ENCODE measurements at places on chromosomes 16 and 17.

DNA sequence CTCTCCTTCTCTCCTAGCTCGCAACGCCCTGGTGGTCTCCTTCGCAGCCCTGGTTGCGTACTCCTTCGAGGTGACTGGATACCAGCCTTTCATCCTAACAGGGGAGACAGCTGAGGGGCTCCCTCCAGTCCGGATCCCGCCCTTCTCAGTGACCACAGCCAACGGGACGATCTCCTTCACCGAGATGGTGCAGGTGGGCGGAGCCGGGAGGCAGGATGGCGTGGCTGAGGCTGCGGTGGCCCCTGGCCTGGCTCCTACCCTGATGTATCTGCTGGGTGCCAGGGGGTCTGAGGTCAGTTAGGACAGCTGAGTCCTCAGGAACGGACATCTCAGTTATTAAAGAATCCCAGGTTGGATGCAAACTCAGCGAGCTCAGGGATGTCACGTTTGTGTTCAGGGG is 16.7 kb downstream of the SLC26A11 start:
- no peak for DNase-seq

DNA sequence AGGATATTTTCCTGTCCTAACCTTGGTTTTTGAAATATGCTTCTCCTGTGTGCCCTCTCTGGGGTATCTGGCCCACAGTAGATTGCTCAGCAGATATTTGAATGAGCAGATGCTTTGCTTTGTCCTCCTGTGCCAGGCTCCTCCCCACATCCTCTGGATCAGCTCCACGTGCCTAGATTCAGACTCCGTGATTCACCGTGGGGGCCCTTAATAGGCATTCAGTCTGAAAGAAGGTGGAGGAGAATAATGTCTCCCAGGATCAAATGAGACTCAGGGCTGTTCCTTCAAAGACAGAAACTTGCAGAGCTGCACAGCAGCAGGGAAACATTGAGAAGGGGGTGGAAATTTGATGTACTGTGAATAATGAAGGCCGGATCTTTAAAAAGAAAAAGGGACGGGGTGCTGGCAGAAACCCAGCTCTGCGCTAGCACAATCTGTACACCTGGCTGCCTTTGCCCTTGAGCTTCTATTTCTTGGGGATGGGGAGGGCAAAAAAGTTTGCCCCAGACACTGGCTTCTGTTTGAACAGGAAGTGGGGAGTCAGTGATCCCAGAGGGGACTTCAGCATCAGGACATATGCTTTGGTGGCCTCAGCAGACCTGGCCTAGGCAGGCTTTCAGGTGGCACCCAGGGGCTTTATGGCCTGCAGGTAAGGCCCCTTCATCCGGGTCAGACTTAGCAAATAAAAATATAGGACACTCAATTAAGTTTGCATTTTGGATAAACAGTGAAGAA is 15.9 kb upstream of the SLC12A3 start:
- DNase-seq: no peak

GRCh38 chr17:46192439-46193150 is 634 bp downstream of the KANSL1 start:
- DNase-seq: peak; percentile 91

DNA sequence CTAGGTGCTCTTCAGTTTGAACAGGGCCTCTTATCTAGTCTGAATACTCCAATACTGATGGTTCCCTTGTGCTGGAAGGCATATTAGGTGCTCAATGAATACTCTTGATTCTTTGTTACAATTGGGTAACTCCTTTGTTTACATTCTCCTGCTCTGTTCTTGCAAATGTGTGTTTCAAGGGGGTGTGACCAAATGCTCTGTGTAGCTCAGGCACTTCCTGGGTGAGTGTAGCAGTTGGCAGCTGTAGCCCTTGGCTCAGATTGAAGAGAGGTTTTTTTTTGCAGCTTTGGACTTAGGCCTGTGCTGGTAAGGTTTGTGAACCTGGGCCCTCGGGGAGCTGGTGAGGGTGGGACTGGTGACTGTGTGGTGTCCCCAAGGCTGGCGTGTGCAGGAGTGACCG is 20.2 kb downstream of the TBCD start:
- DNase-seq: no peak

GRCh38 chr16:22400900-22401299 is 26.5 kb upstream of the CDR2 start:
- DNase-seq: no peak

- no peak for DNase-seq
These were observed 33.8 kb downstream of the CBFA2T3 start for GRCh38 chr16:88943131-88943664.

DNA sequence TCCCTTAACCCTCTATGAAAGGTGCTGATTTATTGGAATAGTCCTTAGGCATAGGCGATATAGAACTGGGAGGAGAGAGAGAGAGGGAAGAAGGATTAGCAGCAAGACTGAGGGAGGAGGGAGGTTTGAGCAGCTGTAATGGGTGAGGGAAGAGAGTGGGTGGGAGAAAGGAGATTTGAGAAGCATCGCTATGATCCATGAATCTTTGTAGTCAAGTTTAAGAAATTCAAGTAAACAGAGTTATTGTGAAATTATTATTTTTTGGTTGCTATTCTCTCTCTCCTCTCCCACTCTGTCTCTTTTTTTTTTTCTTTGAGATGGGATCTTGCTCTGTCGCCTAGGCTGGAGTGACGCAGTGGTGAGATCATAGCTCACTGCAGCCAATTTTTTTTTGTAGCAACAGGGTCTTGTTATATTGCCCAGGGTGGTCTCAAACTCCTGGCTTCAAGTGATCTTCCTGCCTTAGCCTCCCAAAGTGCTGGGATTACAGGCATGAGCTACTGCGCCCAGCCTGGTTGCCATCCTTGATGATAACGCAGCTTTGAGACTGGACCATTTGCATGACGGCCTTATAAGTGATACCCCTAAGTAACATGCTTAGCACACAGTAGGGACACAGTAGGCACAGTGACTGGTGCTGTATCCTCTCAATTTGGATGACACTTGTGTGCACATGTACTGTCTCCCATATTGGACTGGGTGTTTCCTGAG is 21.0 kb upstream of the TNS4 start:
- DNase-seq: no peak

DNA sequence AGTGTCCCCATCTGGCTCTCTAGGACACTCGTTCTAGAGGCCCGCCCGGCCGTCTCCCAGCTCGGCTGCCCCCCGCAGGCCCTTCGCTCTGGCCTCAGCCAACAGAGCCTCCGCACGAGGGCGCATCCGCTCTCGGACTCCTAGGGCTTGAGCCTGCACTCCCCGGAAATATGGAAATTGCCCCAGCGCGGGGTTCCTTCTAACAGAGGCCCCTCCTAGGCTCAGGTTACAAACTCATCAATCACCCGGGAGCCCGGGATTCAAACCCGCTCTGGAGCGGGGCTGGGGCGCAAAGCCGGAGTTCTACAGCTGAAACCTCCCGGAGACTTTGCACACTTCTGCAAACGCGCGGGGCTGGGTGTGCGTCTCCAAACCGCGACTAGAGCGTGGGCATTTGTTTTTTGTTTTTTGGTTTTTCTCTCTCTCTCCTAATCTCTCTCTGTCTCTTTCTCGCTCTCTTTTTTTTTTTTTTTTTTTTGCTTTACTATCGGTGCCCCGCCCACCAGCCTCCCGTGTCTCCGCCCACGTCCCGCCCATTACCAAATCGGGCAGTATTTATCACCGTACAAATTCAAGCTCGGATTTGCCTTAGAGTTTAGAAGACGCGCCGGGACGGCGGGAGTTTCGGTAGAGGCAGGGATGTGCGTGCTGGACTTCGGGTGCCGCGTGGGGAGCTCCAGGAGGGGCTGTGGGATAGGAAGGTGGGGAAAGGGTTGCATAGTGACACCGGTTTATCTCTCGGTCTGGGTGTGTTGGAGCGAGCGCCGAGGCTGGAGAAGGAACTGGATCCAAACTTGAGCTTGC is 2.4 kb upstream of the FOXL1 start:
- DNase-seq: peak; percentile 78

DNA sequence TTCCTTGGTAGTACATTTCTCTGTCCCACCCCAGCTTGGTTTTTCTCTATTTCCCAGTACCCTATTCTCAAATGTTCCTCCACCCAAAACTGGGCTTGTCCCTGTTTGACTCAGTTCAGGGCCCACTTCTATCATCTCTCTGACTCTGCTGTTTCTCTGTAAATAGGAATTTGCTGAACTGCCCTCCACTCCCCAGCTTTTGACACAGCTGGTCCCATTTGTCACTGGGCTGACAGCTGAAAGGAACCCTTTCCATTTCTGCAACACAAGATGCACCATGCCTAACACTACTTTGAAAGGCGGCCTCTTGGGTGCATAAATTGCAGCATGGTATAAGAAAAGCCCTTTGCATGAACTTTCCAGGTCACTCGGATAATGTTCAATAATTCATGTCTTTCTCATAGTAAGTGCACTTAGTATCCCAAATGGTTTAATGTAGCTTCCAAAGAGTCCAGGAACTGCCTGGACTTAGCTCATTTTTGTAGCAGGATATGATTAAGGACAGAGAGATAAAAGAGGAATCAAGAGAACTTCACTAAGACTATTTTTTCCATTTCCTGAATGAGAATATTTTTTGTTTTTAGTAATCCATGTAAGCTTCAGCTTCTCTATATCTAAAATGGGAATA is 256.7 kb downstream of the CDH11 start:
- DNase-seq: peak; percentile 94

- DNase-seq: no peak
These were observed 28.4 kb downstream of the CDH13 start for GRCh38 chr16:82655072-82655714.

DNA sequence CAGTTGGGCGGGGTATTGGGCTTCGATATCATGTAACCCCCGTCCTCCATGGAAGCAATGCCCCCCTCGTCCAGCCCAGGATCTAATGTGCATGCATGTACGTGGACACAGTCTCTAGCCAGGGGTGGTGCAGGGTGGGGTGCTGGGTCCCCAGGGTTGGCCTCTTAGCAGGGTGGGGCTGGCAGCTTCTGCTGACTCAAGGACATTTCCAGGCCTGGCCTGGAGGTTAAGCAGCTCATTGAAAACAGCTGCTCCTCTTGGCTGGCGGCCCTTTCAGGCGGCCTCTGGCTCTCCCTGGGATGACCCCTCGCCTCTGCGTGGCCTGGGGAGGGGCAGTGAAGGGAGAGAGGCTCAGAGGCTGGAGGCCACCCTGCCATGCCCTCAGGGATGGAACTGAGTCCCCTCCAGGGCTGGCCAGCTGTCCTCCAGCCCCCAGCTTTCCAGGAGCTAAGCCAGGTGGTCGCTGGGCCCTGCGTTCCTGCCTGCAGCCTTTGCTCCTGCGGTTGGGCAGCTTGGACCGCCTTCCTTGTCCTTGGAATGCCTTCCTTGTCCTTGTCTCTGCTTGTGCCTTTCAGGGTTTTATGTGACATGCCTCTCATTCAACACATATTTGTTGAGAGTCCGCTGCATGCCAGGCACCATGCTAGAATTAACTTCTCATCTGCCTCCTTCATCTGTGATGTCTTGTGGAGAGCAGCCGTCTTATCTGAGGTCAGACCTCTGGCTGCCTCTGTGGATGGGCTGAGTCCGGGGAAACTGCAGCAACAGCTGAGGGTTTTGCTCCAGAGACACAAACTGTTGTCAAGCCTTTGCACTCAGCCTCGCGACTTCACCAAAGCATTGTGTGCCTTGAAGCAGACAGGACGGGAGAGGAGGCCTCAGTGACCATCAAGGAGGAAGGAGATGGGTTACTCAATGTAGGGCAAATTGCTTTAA is 26.6 kb downstream of the MRC2 start:
- DNase-seq: peak; percentile 91

GRCh38 chr17:944266-944826 is 35.2 kb downstream of the NXN start:
- DNase-seq: no peak

Measured in umbilical cord (tissue), 2 donors.